SJCRH30 (cell line): ENCODE measurements at places on chromosomes 7 and 10. TPM values are rescaled to one million over a fixed set of nuclear protein-coding genes. Genes with fewer than 3 reads are reported as not detected.
A peak's percentile ranks its signal among the peaks of the same experiment; 100 is the strongest.

DNA sequence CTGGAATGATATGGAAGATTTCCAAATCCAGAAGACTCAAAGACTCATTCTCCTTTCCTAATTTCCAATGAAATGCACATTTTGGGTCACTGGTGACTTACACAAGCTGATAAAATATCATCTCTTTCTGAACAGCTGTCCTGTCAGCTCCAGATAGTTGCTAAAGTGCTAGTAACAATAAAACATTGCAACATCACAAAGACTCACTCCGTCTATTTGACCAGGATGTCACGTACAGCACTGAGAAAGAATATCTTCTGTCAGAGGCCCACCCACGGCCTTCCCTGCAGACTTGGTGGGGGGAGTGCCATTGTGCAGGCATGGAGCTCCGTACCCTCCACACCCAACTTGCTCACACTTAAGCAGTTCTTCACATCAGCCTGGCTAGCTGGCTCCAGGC lies 78.9 kb upstream of the EGR2 start:
- no peak for DNase-seq

DNA sequence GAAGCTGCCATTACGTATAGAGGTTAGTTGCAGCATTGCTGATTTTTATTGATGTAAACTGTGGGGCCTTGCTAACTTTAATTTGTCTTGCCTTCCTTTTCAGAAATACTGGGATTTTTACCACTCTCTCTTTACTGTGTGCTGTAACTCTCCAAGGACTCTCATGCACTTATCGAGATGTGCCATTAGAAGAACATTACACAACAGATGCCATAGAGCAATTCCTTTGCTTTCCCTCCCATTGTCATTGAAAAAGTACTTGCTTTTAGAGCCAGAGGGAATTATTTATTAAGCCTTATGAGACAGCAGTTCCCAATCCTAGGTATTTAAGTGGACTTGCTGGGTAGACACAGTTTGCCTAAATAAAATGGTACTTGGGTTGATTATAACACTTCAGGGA lies 51.7 kb downstream of the ASB4 start:
- DNase-seq = no peak

- no peak for DNase-seq
Observed at GRCh38 chr10:3400348-3400747, 227.8 kb upstream of the PITRM1 start.

- no peak for DNase-seq
Observed at GRCh38 chr7:101468546-101469275, 106.0 kb downstream of the COL26A1 start.

- no peak for DNase-seq
Observed at GRCh38 chr10:62744136-62744535, 60.4 kb upstream of the ADO start.

DNA sequence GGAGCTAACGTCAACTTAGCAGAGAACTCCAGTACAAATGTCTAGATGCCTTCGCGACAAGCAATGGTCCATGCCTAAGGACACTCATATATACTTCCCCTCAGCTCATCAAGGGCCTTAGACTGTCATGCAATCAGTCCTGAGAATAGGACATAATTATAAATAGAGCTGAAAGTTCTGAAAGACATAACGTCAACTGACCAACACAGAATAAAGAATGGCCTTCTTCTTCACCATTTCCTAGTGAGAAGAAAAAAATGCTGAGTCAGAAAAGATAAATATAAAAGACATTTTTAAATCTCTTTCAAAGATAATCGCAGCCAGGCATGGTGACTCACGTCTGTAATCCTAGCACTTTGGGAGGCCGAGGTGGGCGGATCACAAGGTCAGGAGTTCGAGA lies 83.2 kb downstream of the ARMH3 start:
- DNase-seq = no peak

GRCh38 chr7:6244021-6244420 lies 28.4 kb downstream of the CYTH3 start:
- DNase-seq = no peak

GRCh38 chr10:129949891-129950291 lies 14.2 kb downstream of the EBF3 start:
- DNase-seq = peak; percentile 79

DNA sequence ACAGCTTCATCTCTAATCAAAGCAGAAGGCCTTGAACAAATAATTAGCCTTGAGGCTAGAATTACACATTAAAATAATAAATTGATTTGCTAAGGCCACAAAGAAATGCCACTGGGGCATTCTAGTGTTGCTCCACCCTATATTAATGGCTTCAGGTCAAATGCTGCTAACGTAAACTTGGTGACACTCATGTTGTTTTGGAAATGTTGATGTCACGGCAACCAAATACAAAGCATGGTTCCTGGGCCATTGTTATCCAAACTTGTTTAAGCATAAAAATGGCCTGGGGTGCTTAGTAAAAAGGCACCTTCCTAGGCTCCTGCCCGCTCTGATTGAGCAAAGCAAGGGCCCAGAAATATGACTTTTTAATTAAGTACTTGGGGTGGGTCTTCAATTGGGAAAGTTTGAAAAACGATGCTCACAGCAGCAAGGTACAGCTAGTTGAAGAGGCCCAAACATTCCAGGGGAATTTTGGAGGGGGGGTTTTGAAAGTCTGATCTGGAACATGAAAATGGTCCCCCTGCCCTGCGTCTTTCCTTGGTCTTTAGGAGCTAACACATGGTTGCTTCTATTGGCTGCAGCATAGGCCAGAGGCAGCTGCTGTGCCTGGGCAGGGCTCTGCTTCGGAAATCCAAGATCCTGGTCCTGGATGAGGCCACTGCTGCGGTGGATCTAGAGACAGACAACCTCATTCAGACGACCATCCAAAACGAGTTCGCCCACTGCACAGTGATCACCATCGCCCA lies 67.8 kb downstream of the ABCC2 start:
- DNase-seq = no peak

DNA sequence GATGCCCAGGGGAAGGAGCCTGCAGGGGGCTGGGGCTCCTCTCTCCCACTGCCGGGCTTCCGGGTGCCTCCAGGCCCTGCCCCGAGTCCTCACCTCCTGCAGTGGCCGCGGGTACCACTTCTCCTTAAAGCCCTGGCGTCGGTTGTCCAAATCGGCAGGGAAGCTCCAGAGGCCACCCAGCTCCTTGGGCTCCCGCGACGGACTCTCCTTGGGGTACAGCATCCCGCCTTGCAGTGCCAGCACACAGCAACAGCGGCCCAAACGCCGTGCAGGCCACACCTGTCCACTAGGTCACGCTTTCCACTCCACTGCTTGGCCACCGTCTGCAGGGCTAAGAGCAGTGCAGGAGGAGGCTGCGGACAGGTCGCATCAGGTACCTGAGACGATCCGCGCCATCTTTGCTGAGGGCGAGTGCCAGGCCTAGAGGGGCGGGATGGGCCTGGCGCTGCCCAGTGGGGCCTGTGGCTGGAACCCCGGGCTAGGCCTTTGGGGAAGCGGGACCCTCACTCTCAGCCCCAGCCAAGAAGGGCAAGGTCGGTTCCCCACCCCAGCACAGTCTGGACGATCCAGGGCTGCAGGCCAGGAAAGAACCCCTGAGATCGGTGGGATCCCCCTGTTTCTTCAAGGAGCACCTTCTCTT lies 47.7 kb upstream of the ZNF479 start:
- DNase-seq = no peak

- no peak for DNase-seq
Observed at GRCh38 chr10:114473776-114474175, 69.5 kb upstream of the AFAP1L2 start.

GRCh38 chr7:82141427-82141826 lies 302.1 kb downstream of the CACNA2D1 start:
- peak; percentile 24 for DNase-seq

- peak; percentile 56 for DNase-seq
Observed at GRCh38 chr7:88344271-88344670, 37.6 kb upstream of the STEAP4 start.

DNA sequence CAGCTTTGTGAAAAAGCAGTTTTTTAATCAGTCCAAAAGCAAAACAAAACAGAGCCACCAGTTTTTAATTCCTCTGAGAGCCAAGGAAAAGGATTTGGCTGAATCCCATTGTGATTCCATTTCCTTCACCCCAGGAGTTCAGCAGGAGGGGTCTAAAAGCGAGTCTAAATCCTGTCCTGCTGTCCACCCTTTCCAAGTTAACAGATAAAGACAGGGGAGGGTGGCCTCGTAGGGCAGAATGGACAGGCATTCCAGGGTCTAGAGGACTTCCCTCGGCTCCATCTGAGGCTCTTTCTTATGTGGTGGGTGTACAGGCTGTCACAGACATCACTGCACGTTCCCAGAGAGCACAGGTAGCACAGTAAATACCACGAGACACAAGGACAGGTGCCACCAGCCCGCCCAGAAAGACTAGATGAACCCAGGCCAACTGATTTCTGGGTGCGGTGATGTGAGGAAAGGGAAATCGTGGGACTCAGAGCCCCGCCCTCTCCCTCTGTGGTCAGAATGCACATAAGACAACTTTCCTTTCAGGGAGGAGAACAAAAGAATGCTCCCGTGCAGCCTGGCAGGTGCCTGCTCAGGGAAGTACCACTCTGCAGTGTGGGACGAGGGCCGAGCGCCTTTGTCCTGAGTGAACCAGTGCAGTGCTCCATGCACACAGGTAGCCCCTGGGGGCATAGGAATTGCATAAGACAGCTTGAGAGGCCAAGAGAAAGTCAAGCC lies 119.7 kb downstream of the ABLIM1 start:
- no peak for DNase-seq

GRCh38 chr10:7538970-7539654 lies 127.7 kb downstream of the ITIH5 start:
- no peak for DNase-seq

DNA sequence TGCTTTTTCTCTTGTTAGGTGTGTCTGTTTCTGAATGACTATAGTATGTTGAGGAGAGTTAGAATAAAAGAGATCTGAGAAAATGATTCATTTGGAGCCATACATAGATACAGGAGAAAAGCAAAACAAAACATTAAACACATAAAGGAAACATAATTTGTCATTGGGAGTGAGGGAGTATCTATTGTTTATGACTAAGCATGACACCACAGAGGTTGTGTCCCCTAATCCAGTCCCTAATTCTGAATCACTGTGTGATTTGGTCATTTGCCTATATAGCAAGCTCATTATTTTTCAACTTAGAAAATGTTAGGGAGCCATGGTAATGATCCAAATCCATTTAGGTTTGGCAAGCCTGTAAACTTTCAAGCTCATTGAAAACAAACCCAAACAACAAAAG lies 132.3 kb upstream of the BMPER start:
- no peak for DNase-seq

GRCh38 chr7:112185005-112185834 lies 21.0 kb downstream of the DOCK4 start:
- no peak for DNase-seq

Gene OR2A42
- total RNA-seq = not detected in 2 replicates

Gene TAS2R60
- not detected in 2 replicates for total RNA-seq

Gene NRBF2
- total RNA-seq = 13.8 and 14.0 TPM in 2 replicates

Gene CAMK2B
- 0.84 and 2.4 TPM in 2 replicates for total RNA-seq

Gene SPDYE1
- not detected in 2 replicates for total RNA-seq
